ENCODE measurements at places on chromosomes 2 and 18.

DNA sequence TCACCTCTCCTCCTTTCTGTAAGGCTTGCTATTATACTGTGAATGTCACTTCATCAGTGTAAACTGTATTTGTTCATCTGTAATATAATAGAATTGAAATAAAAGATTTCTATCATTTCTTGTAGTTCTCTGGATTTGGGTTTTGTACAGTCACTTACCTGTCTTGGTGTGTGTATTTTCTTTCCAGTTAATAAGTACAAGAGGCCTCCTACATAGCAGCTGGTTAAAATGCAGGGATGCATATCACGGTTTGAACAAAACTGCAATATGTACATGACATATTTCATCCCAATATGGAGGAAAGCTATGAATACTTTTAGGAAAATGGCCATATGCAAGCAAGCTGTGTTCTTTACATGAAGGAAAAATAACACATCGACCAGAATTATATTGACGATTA, 5.4 kb upstream of the STAT1 start:
- no peak for DNase-seq

DNA sequence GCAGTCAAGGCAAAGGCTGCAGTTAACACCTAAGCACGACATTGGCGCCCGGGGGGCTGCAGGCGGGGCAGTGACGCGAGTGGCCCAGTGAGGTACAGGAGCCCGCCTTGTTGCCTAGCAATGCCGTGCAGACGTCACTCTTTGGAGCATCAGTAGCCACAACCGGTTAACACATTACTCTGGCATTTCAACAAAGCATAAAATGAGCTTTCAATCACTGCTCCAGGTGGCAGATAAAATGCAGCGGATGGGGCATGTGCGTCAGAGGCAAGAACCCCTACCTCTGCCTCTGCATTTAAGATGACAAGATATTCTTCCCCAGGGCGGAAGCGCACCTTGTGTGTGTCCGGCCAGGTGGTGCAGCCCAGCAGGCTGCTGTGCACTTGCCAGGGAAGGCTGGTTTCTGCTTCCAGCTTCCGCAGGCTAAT, 139.4 kb downstream of the MTCL1 start:
- no peak for DNase-seq

- no peak for DNase-seq
Measured at GRCh38 chr2:231795525-231796327, 9.5 kb downstream of the COPS7B start.

- DNase-seq = no peak
Measured at GRCh38 chr2:217645896-217646295, 356.9 kb downstream of the TNS1 start.

Measured in left lung (tissue), 14 donors.